ENCODE measurements at places on chromosomes 11 and 22.

- DNase-seq = no peak
These were observed 6.7 kb upstream of the CYTH4 start for GRCh38 chr22:37275622-37276021.

DNA sequence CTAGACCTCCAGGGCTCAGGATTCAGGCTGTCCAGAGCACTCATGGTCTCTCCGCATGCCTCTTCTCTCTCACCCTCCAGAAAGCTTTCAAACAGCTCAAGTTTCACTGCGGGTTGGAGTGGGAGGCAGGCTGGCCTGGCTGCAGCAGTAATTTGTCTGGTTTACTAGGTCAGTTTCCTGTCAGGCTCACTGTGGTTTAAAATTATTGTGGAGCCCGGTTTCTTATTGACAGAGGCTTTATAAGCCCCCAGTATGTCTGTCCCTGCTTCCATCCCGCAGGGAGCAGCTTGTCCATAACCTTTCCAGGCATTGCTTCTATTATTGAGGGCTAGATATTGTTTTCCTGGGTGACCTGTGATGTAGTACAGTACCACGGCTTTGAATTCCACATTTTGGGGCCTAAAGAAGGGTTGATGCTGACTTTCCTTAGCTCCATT is 235.3 kb upstream of the SORL1-AS1 start:
- DNase-seq = no peak

GRCh38 chr22:33726294-33726734 is 194.0 kb downstream of the LARGE1 start:
- DNase-seq = no peak

GRCh38 chr11:132993991-132994502 is 538.3 kb downstream of the OPCML start:
- no peak for DNase-seq

DNA sequence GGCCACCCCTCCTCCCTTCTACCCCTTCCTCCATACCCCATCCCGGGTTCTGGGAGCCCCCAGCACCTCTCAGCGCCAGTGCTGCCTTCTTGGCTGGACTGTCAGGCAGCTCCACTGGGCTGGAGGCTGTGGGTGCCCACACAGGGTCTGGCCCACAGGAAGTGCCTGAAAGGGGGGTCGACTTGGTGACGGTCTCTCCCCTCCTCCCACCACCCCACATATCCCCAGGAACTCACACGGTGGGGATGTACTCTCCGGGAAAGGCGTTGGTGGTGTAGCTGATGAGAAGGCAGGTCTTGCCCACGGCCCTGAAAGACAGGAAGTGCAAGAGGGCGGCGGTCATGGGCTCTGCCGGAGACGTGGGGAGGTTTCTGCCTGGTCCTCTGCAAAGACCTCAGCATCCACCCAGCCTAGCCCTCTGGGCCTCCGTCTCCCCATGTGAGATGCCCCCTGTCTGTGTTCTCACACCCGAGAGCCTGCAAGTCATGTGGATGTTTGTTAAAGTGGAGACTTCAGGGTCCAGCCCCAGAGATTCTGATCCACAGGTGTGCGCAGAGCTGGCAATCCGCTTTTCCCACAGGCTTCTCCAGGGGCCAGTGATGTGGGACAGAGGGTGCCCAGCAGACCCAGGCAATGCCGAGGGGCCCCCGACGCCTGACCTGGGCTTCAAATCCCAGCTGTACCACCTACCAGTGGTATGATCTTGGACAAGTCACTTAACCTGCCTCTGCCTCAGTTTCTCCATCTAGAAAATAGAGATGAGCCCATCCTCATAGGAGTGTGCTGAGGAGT is 2.5 kb downstream of the RAC2 start:
- DNase-seq = peak; percentile 62

Data from CD4-positive, alpha-beta T cell treated with Interferon alpha-2 for 1 hour (primary cell).